ENCODE measurements at places on chromosomes 7 and 10. TPM values are rescaled to one million over a fixed set of nuclear protein-coding genes. Genes with fewer than 3 reads are reported as not detected.

DNA sequence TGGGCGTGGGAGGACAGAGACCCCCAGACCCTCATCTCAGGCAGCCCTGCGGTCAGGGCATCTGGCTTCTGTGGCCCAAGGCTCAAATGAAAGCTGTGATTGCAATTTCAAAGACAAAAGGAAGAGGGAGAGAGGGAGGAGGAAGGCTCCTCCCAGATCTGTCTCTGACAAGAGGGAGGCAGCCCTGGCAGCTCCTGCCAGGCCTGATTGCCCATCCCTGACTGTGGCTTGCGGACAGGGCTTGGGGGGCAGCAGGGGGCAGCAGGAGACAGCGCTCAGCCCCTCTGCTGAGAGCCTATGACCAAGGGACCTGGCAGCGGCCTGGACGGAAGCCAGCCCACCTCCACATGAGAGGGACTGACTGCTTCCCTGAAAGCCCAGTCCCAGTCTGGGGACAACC is 91.8 kb downstream of the PTPRN2 start:
- ATAC-seq = no peak

- ATAC-seq = no peak
Observed at GRCh38 chr7:1953199-1954190, 279.2 kb downstream of the MAD1L1 start.

DNA sequence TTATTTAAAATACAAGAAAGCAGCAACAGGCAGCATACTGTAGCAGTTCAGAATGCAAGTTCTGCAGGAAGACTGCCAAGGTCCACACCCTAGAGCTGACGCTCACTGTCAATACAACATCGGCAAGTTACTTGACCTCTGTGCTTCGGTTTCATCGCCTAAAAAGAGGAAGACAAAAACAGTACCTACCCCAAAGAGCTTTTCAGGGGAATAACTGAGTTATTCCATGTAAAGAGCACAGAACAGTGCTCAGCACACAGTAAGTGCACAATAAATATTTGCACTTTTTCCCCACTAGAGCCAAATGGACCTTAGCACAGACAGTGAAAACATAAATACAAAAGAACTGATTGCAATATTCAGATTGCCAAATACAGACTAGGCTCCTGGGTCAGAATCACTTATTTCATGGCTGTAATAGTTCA is 88.6 kb downstream of the USP6NL start:
- no peak for ATAC-seq

DNA sequence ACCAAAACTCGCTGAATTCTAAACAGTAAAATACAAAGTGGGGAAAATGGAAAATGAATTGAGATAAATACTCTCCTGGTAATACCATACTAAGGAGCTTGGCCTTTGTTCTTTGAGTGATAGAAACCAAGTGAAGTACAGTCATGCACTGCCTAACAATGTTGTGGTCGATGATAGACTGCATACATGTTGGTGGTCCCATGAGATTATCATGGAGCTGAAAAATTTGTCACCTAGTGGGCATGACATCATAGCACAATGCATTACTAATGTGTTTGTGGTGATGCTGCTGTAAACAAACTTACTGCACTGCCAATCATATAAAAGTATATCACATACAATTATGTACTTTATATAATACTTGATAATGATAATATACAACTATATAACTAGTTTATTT is 419.1 kb downstream of the ARL4A start:
- no peak for ATAC-seq

DNA sequence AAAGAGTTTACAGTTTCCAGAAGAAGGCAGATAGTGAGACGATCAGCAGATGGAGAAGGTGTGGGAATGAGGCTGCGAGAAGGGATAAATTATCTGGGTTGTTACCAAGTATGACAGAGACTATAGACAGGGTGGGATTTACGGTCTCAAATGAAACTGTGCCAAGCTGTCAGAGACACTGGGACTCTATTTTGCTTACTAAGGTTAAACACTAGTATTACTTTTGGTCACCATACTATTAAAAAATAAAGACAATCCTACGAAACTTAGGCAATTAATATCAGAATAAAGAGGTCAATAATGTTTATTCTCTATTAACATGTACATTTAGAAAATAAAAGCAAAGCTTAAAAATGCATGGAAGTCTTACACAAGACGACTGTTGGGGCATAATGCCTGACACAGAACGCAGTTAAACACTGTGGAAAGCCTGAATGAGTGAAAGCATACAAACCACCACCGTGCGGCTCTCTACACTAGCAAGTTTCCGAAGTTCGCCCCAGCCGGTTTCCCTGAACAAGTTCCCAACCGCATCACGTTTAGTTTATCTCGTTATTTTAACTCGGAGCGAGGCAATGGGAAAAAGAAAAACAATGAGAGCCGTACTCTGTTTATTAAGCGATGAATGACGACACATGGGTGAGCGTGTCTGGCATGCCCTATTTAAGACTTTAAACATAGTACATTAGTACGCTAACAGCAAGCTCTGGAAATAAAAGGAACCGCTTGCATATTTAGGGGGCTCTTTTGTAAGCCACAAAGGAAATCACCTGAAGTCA is 909 bp upstream of the CC2D2B start:
- ATAC-seq = peak; percentile 26

The OR6B1 gene
- total RNA-seq = not detected

Measured in gastroesophageal sphincter (tissue), 4 donors.